ENCODE measurements at places on chromosomes 4 and X. TPM values are rescaled to one million over a fixed set of nuclear protein-coding genes. Genes with fewer than 3 reads are reported as not detected.

DNA sequence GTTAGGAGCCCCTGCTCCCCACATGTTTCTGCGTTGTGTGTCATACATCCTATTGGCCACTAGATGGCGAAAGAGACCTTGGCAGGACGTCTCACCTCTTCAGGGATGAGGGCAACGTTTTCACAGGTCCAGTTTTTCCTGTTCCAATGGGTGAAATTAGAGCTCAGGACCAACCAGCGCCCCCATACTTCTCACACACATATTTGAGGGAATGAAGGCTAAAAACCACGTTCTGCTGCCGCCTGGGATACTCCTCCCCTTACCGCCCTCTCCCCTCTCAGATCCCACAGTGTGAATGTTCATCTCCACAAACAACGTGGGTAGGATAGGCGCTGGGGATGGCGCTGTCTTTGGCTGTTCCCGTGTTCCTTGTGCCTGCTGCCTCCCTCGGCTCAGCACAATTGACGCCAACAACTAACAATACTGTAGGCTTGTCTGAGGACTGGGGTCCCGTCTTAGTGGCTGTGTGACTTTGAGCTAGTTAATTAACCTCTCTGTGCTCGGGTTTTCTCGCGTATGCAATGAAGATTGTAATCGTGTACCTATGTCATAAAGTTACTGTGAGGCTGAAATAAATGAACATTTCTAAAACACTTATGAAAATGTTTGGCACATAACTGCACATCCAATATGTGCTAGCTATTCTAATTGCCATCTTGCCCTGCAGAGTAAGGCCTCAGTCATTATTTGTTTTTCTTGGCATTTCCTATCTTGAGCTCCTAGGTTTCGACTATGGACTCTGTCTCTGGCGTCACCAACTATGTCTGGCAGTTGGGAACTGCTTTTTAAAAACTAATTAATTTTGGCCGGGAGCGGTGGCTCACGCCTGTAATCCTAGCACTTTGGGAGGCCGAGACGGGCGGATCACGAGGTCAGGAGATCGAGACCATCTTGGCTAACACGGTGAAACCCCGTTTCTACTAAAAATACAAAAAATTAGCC, 181.3 kb upstream of the STK26 start:
- DNase-seq: peak; percentile 35

DNA sequence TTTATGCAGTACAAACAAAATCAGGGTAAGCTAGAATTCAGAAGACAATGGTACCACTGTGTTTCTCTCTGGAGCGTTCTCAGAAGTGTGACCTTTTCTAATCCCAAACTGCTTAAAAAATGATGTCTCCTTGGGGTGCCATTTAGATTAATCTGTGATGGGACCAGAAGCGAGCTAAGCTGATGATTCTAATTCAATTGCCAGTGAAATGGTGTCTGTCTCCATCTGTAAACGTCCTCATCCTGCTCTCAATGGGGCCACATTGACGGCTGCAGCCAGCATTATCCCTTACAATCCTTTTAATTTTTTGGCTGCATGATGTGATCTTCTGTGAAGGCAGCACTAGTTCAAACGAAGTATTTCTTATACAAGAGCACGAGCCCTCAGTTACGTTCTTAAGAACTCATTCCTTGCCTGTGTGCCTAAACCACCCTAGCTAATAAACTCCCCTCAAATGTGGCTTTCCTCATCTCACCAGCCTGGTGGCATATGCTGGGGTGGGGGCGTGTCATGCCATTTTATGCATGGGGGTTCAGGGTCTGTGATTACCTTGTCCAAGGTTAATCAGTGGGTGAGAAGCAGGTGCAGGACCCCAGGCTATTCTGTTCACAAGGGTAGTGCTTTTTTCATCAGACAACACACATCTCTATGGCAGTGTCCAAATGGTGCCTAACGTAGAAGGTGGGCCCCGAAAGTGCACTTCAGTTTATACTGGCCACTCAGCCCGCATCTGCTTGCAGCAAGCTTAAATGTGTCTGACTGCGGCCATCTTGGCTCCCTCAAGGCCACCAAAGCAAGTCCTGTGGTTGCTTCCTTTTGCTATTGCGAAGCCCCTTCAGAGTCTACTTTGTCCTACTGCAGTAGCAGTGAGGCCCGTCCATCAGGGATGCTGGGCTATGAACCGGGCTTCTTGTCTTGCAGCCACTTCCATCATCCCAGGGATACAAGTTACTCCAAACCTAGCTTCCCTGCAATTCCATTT, 45.7 kb upstream of the SLC2A9 start:
- DNase-seq: no peak

DNA sequence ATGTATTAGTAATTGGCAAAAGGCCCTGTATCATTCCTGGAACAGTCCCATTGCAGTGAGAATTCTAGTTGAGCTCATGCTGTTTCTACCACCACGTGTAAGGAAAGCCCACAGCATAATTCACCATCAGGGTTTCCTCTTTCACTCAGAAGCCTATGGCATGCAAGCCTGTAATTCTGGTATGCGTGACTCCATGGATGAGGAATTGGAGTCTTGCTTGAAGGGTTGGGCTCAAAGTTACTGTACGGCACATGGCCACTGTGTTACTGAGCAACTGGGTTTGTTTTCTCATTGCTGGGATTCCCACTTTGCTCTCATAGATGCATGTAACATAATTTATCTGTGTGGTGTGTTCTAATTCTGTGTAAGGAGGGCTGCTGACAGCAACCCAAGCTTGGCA, 132.3 kb upstream of the NR3C2 start:
- no peak for DNase-seq

DNA sequence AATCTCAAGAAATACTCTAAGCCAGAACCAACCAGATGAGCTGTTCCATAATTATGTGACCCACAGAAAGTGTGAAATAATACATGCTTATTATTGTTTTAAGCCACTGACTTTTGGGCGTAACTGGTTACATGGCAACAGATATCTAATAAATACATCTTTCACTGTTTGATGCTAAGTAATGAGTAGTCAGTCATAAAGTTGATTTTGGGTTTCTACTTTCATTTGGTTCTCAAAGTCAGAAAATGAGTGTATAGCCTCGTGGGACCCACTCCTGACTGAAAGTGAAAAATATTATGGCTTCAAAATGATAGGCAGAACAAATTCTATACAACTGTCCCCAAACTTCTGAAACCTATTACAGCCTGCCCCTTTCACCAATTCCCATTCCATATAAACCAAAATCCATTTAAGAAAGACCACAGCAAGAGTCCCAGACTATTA, 88.0 kb upstream of the CBR4 start:
- DNase-seq: no peak

DNA sequence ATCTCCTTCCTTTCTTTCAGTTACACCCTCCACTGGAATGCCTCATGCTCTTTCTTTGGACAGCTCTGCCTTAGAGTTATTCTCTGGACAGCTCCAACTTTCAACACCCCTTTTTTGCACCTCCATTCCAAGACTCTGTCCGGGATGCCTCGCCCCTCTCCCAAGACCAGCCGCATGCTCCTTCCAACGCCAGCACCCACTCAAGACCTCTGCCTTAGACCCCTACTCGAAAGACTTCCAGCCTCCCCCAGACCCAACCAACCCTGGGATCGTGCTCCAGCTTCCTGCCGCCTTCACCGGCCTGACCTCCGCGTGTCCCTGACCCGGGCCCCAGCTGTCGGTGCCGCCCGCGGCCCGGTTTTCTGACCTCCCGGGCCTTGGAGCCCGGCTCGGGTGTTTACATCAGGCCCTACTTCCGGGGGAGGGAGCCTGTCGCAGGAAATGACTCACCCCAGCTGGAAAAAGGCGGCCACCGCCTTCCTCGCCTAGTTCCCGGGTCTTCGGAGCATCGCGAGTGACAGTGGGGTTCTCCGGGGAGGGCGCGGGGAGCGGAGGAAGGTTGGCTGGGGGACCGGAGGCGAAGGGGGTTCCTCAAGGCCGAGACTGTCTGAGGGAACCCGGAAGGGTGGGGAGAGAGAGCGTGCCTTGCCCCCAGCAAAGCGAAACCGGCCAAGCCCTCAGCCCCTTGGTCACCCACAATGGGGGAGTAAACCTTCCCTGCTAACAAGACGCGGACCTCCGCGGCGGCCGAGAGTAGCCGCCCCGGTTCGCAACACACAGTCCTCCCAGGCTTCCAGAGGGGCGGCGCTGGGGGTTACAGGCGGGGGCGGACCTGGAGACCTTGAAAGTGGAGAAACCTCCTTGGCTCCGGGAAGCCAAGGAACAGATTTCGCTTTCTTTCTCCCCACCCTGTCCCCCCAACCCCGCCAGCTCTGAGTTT, at the start of gene WDR45:
Gene WDR45, minus strand, starts transcription at position 399 of the 940 bp plus-strand sequence. CDS start 1,792 bp downstream, outside the sequence.
- peak; percentile 82 for DNase-seq

- DNase-seq: no peak
Observed at GRCh38 chr4:3699678-3700077, 66.5 kb upstream of the ADRA2C start.

DNA sequence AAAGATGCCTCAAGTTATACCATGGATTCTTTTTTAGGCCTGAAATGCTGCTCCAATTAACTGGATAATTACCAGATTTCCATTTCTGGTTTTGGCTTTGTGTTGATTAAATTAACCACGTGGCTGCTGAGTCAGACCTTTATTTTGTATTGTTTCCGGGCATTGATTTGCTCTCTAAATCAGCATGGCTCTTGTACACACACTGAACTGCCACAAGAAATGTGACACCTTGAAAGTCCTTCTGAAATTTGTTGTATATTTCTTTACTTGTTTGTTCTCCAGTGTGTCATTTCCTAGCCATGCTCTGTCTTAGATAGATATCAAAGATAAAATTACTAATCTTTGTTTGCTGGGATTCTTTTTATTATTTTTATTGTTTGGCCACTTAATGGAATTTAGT, 11.7 kb downstream of the MTTP start:
- no peak for DNase-seq

GRCh38 chr4:69473699-69474098, 22.0 kb downstream of the UGT2B4 start:
- no peak for DNase-seq

DNA sequence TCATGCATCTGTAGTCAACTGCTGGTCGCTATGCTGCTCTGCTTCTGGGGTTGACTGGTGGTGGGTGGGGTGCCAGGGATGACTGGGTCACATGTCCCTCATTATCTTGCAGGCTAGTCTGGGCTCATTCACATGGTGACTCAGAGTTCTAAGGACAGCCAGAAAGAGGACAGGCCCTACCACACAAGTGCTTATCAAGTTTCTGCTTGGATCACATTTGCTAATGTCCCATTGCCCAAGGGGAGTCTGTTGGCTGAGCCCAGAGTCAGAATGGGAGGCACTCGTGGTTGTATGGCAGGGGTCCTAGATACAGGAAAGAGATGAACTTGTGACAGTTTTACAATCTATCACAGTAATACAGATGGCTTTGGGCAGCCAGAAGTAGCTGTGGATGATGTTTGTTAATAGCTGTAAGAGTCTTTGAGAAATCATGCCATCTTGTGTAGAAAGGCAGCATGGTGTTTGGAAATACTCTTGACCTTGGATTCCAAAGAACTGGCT, 221.3 kb downstream of the GPAT3 start:
- DNase-seq: no peak

- DNase-seq: no peak
Observed at GRCh38 chrX:121014826-121015225, 29.3 kb upstream of the CT47A1 start.

DNA sequence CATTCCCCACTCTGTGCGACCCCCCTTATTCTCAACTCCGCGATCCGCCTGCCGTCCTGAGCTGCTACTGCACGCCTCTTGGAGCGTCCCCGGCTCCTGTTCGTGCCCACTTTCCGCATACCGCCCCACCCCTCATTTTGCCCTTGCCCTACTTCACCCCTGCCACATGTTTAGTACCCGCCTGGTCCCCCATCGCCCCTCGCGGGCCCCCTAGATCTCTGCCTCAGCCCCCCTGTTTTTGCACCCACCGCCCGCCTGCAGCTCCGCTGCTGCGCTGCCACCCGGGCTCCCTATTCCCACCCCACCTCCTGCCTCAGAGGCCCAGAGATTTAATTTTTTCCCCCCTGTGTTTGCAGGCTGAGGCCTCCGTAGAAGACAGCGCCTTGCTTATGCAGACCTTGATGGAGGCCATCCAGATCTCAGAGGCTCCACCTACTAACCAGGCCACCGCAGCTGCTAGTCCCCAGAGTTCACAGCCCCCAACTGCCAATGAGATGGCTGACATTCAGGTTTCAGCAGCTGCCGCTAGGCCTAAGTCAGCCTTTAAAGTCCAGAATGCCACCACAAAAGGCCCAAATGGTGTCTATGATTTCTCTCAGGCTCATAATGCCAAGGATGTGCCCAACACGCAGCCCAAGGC, 1.4 kb downstream of the MAGED1 start:
- DNase-seq: peak; percentile 61

DNA sequence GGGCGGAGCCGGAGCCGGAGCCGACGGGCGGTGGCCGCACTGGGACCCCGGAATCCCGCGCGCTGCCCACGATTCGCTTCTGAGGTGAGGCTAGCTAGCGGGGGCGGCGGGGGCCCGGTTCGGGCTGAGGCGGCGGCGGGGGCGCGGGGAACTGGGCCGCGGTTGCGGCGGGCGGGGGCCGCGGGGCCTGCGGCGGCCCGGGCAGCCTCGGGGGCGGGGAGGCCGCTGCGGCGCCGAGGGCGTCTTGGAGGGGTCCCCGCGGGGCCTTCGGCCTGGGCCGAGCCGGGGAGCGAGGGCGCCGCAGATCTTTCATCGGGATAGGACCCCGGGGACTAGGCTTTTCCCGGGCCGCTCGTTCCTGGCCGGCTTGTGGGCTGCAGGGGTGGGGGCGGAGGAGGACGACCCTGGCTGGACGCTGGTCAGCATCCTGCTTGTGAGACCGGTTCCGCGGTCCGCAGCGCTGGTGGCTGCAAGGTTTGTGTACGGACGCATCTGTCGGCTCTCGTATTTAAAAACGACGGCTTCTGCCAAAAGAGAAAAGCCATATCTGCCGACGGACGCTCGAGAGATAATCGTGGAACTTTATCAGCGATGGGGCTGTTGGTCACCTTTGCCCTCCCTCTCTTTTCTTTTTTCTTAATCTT, 419 bp downstream of the ADD1 start:
- peak; percentile 40 for DNase-seq

- peak; percentile 11 for DNase-seq
Observed at GRCh38 chrX:133335027-133335426, 80.3 kb downstream of the GPC4 start.

- DNase-seq: no peak
Observed at GRCh38 chr4:6297266-6297815, 27.7 kb downstream of the WFS1 start.

- DNase-seq: peak; percentile 20
Observed at GRCh38 chrX:70453024-70453618, 8.5 kb downstream of the DLG3 start.

- DNase-seq: no peak
Observed at GRCh38 chr4:40099010-40099409, 42.4 kb downstream of the N4BP2 start.

GRCh38 chrX:79415056-79415455, 47.9 kb upstream of the ITM2A start:
- DNase-seq: no peak

ADH1A gene
- total RNA-seq: not detected

PAGE4 gene
- total RNA-seq: not detected

ADAMTS3 gene
- total RNA-seq: not detected

FRG2 gene
- not detected for total RNA-seq

CCNA2 gene
- total RNA-seq: 105 TPM

CLGN gene
- total RNA-seq: 0.23 TPM

HSFX3 gene
- not detected for total RNA-seq

NAP1L3 gene
- total RNA-seq: 1.6 TPM

FATE1 gene
- not detected for total RNA-seq

NWD2 gene
- total RNA-seq: not detected

ADGRL3 gene
- not detected for total RNA-seq

GJB1 gene
- not detected for total RNA-seq

C1QTNF7 gene
- total RNA-seq: not detected
